ENCODE measurements at places on chromosomes 7 and 10.

DNA sequence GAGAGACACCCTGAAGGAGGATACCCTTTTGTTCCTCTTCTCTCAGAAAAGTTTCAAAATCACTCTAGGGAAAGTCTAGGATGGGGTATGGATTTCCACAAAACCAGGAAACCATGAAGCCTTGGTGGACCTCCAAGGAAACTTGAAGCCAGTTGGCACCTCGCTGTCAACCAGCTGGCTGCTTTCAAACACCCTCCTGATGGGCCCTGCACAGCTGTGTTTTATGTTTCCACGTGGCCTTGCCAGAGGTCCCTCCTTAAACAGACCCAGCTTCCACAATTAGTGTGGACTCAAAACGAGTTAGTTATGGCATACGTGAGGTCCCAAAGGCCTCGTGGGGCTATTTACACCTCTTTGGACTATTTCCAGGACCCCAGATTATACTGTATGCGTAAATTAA, 5.9 kb downstream of the PPP1R3A start:
- DNase-seq: no peak

DNA sequence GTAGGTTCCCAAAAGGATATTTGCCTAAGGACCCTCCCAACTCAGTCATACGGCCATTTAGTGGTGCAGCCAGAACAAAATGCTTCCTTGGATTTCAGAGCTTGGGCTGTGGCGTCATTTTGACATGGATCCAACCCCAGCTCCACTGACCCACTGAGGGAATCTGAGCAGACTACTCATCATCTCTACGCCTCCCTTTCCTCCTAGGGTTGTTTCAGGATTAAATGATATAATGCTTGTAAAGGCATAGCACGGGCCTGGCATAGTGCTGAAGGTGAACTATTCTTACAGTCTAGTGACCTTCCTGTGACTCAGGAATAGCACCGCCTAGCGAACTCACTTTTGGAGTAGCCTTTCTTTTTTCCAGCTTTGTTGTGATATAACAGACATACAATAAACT, 70.3 kb upstream of the LOXL4 start:
- no peak for DNase-seq

DNA sequence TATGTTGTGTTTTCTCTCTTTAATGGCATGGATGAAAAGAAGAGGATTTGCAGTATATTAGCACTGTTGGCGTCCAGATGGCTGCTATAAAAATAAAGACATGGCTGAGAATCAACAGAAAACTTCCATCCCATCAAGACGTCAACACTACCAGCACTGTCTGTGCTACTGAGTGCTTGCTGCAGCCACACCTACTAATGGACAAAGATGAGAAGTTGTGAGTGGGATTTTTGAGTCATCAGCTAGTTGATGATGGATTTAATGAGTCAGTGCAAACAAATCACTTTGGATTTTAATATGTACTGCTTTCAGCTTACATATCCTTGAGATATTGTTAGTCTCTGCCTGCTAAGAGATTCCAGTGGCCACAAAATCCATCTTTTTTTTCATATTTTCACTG, 631.0 kb upstream of the ANKRD30A start:
- no peak for DNase-seq

GRCh38 chr7:6202117-6202516, 70.3 kb downstream of the CYTH3 start:
- DNase-seq: no peak

DNA sequence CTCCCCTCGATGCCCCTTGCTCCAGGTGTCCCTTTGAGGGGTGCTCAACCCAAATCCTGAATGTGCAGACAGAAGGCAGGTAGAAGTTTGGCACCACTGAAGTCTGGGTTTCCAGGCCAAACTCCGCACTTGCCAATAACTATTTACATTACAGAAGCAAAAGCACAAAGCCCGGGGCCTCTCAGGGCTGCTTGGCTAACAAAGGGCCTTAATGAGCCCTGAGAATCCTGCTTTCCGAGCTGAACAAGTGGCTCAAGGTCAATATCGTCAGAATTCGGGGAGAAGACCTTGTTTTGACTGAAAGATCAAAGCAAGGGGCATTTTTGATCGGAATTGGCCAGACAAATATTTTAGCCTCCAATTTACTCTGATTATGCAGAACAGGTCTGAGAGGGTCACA, 189.9 kb downstream of the HERPUD2 start:
- no peak for DNase-seq

- DNase-seq: no peak
Observed at GRCh38 chr7:101535351-101535751, 93.7 kb downstream of the MYL10 start.

GRCh38 chr10:112262546-112262945, 20.7 kb upstream of the TECTB start:
- DNase-seq: no peak

DNA sequence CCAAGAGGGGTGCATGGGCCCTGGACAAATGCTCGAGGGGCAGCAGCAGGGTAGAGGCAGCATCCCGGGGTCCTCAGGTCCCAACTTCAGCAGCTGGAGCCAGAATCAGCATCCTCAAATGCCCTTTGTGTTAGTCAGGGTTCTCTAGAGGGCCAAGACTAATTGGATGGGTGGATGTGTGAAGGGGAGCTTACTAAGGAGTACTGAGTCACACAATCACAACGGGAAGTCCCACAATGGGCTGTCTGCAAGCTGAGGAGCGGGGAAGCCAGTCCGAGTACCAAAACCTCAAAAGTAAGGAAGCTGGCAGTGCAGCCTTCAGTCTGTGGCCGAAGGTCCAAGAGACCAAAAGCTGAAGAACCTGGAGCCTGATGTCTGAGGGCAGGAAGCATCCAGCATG, 162.9 kb upstream of the TCERG1L start:
- no peak for DNase-seq

DNA sequence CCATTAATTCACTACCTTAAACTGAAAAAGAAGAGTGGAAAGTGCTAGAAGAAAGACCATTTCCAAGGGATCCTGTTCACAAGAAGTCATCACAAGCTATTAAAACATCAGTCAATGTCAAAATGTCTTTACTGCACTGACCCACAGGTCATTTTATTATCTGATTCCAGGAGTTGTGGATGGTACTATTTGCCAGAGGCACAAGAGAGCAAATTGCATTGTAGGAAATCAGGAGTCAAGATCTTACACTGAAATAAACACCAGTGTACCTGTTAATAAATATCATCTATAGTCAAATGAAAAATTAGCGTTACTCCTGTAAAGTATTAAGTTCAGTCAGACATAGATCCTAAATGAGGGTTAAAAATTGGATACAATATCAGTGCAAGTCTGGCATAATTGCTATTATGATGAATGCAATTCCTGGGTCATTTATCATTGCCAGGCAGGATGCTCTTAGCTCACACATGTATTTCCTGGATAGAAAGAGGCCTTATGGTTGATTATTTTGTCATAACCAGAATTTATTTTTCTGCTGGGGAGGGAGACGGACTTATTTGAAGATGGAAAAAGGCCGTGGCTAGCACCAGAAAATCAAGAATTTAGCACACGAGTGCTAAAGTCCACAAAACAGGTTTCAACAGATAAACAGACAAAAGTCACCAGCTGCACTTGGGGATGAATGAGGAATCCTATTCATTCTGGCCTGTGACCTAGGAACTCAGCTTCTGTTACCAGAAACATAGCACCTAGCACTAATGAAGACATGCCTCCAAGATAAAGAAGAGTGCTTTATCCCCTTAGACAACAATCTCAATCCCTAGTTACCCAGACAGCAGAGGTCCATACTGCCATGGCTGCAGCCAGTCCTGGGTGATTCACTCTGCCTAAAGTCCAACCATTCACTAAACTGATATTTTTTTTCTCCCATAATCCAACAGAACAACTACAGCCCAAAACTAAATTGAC, 683.1 kb upstream of the POM121L12 start:
- DNase-seq: no peak

GRCh38 chr7:37245590-37245989, 203.1 kb downstream of the ELMO1 start:
- no peak for DNase-seq

GRCh38 chr10:34116681-34117271, 698.3 kb downstream of the PARD3 start:
- no peak for DNase-seq

- no peak for DNase-seq
Observed at GRCh38 chr10:96857301-96858012, 25.4 kb downstream of the LCOR start.

DNA sequence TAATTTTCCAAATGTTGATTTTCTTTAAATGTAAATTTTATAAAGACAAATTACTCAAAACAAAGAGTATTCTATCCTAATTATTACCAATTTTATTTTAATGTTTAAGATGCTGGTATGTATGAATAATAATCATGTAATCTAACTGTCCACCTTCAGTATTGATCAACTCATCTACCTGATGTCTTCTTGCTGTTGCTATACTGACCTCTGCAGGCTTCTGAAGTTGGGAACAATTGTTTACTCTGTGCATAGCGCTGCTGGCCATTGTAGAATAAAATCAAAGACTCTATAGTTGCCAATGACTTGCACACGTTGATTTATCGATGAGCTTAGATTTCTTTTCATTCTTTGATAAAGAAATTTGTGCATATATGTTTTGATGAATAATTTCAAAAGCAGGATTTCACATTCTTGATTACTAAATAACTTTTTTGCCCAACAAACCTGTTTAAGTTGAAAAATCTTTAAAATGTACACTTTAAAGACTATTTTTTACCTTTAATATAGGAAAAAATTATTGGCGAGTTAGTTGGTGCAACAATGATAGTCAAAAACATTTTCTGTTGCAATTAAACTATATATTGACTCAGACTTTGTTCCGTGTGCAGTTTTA, 282.3 kb downstream of the TFEC start:
- DNase-seq: no peak

GRCh38 chr10:103552856-103553742, 59.6 kb downstream of the NEURL1 start:
- DNase-seq: no peak

GRCh38 chr7:84924353-84924752, 262.5 kb downstream of the SEMA3D start:
- no peak for DNase-seq

DNA sequence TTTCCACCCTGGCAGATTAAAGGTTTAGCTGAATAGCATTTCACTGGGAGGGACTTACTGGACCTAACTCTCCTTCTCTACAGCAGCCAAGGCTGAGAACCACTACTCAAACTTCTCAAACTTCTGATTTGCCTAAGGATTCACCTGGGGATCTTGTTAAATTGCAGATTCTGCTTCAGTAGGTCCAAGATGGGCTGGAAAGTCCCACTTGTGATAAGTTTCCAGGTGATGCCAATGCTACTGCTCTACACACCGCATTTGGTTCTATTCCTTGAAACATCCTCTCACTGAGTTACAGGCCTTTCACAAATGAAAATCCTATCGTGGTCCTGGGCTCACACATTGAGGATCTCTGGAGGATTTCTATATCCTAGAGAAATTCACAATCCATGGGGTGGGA, 147.9 kb downstream of the CHCHD3 start:
- no peak for DNase-seq

DNA sequence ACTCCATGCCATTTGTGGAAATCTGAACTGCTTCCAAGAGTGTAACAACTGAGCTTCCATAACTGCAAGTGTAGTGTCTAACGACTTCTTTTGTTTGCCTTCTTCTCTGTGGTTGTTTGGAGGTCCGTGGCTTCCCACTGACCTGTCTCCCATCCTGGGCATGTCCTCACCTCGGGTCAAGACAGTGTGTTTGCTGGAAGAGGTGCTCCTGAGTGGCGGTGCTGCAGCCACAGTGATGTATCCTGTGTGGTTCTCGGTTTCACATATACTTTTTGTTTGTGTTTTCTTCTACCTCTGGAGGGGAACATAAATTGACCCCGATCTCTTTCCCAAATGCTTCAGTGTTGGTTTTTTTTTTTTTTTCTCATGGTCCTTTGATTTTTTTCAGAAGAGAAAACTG, 84.7 kb upstream of the NPVF start:
- no peak for DNase-seq

- DNase-seq: no peak
Observed at GRCh38 chr10:84095811-84096497, 43.4 kb upstream of the GHITM start.

DNA sequence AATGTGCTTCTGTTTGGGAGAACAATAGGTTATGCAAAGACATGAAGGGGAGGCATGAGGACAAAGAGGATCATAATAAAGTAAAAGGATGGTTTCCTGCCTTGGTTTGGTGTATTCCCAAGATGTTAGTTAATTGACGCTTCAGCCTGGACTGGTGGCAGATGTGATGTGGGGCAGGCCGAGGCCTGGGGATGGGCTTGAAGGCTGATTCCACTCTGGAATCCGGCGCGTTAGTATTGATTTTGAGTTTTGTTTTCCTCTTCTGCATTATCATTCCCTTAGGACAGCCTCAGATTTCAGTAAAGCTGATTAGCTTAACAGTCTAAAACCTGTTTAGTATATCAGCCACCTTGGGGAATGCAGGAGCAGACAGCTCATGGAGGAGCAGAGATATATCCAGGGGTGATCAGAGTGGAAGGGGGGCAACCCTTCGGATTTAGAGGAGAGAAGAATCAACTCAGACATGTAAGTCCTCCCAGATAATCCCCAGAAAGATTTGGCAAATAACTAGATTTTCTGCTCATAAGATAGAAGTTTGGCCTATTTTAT, 159.8 kb upstream of the MTPN start:
- DNase-seq: no peak

- no peak for DNase-seq
Observed at GRCh38 chr7:30841801-30842541, 69.7 kb upstream of the AQP1 start.

- no peak for DNase-seq
Observed at GRCh38 chr7:136133551-136133950, 156.4 kb upstream of the MTPN start.

- no peak for DNase-seq
Observed at GRCh38 chr7:37718585-37718984, 35.0 kb downstream of the GPR141 start.

DNA sequence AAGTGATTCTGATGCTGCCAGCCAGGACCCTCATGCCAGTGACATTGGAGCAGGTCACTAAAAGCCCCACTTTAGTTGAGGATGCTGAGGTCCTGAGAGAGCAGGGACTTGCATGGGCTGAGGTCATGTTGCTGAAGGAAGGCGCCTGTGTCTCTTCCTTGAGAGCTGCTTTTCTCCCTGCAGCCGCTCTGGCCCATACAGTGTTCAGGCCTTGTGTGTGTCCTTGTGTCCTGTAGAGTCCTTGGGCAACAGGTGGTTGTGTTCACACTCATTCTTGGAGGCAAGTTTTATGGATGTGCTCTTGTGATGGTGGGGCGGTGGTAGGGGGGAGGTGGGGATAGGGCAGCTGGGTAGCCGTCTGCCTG, 33.3 kb downstream of the TSPAN14 start:
- DNase-seq: no peak

DNA sequence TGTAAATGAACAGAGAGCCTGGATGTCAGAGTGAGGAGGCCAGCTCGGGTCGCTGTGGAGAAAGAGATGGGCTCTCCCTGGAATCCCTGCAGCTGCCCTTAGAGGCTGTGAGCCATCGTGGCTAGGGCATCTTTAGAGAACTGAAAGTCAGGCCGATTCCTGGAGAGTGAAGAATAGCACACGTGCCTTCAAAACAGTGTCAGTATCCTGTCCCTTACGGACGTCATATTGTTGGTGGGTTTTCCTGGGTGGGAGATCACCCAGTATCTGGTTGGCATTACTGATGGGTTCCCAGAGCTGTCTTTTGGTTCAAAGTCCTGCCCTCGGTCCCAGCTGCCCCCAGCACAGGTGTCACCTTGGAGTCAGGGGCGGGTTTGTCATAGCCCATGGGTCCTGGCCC, 25.3 kb downstream of the IKZF1 start:
- no peak for DNase-seq
